ENCODE measurements at places on chromosomes 13 and 19. TPM values are rescaled to one million over a fixed set of nuclear protein-coding genes. Genes with fewer than 3 reads are reported as not detected.
A peak's percentile ranks its signal among the peaks of the same experiment; 100 is the strongest.

NANOS3 gene
- 1.5 TPM for total RNA-seq

TMEM221 gene
- not detected for total RNA-seq

- peaks cover 42% of the 10 kb centered on the region for H3K36me3 ChIP-seq
- no peak overlapping the region for H3K4me3 ChIP-seq
- no peak for DNase-seq
- no peaks in the 10 kb centered on the region for H3K27me3 ChIP-seq
- peak overlapping the region; percentile 96 for H3K27ac ChIP-seq
- H3K4me1 ChIP-seq, result peaks cover 54% of the 10 kb centered on the region
Measured at GRCh38 chr19:11093689-11094238, 4.5 kb downstream of the LDLR start.

- H3K36me3 ChIP-seq, result no peaks in the 10 kb centered on the region
- DNase-seq, result no peak
- no peak overlapping the region for H3K4me3 ChIP-seq
- no peaks in the 10 kb centered on the region for H3K4me1 ChIP-seq
- H3K27me3 ChIP-seq, result no peaks in the 10 kb centered on the region
Measured at GRCh38 chr13:43425234-43425633, 361.5 kb downstream of the ENOX1 start.

DNA sequence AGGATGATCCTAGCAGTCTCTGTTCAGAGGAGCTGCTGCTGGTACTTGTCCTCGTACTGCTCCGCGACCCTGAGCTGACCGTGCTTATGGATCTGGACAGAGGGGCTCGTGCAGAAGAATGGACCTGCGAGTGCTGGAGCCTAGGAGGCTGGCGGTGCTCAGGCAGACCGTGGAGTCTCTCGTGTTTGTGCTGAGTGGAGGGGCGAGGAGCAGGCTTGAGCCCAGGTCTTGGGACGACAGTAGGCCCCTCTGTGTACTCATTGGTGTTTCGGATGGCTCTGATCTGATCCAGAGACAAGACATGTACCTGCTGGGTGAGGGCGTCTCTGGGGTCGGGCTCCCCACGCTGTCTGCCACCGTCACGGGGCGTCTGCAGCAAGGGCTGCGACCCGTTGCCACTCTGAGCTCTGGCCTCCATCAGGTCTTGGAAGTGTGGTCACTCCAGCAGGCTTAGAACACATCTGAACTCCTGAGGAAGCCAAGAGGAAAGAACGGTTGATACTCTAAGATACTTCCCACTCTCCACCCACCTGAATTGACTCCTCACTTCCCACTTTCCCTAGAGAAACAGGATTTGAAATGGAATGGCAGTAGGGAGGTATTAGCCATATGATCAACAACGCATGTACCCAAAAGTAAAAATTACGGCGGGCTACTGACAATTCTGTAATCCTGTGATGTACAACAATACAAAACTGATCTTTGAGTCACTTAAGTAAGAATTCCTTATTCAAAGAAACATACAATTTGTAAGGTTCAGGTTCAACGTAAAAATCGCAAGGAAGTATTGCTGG, 3.4 kb downstream of the SPRY2 start:
- H3K4me3 ChIP-seq, result no peak overlapping the region
- H3K27ac ChIP-seq, result no peak overlapping the region
- peaks cover 29% of the 10 kb centered on the region for H3K27me3 ChIP-seq
- H3K36me3 ChIP-seq, result no peaks in the 10 kb centered on the region
- no peak for DNase-seq

DNA sequence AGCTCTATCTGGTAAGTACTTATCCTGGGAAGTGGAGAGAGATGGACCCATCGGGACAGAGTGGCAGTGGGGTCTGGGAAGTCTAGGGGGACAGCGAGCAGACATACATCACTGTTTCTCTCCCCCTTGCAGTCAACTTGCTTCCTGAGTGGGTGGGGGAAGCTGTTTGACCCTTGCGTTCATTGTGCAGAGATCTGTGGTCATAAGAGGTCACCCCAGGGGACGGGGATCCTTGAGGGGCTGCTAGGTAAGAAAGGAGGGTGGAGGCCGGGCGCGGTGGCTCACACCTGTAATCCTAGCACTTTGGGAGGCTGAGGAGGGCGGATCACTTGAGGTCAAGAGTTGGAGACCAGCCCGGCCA, 474 bp downstream of the ARHGEF18 start:
- H3K4me3 ChIP-seq, result peak overlapping the region; percentile 87
- DNase-seq, result no peak
- H3K4me1 ChIP-seq, result peaks cover 66% of the 10 kb centered on the region
- H3K27me3 ChIP-seq, result no peaks in the 10 kb centered on the region

Measured in activated T-helper 1 cell treated with anti-CD3 and anti-CD28 coated beads, Interleukin-12 subunit alpha, Interleukin-12 subunit beta, Interleukin-2, Interleukin-4 antibody, amounts not matched to agents 30 ng/mL and 10 ng/mL and 1 ng/mL, durations not matched to agents 14 hours and 24 hours and 36 hours (primary cell).